ENCODE measurements at places on chromosomes 7 and 10.

GRCh38 chr7:101578552-101578951 is 50.5 kb downstream of the MYL10 start:
- DNase-seq, result no peak

- DNase-seq, result no peak
Observed at GRCh38 chr10:86403183-86403797, 36.7 kb upstream of the GRID1 start.

DNA sequence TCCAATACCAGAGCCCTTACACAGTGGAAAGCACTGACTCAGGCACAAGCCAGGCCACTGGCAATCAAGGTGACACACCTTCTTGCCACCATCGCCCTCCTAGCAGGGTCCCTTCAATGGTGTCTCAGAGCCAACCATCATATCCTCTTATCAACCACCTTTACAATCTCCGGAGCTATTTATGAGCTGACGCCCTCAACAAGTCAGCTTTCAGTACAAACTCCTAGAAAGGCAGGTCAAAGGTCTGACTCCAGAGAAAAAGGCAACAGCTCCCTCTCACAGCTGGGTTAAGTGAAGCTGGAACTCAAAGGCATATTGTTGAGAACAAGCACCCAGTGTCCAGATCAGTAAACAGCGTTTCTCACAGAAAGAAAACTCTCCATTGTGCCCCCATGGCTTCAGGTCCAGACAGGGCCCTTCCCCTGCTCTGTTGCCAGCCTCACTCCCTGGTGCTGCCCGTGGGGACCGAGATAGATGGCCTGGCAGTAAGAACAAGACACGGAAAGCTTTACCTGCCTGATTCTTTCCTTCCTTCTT is 2.4 kb downstream of the ZNF3 start:
- no peak for DNase-seq

- DNase-seq, result no peak
Observed at GRCh38 chr10:132670546-132671227, 115.3 kb downstream of the NKX6-2 start.

DNA sequence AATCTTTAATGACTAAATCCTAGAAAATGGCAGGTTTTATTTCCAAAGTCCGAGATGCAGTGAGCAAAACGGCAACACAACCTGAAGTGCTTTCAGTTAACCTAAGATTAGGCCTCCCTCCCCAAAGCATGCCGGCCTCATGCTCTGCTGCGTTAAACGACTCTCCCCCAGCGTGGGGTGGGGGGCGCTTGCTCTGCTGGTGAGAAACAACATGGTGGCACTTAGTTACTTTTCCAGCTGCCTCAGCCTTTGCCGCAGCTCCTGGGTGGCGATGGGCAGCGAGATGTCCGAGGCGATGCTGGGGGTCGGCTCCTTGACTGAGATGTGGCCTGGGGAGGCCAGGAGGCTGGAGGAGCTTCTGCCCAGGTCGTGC is 36.7 kb upstream of the NCAPG2 start:
- no peak for DNase-seq

DNA sequence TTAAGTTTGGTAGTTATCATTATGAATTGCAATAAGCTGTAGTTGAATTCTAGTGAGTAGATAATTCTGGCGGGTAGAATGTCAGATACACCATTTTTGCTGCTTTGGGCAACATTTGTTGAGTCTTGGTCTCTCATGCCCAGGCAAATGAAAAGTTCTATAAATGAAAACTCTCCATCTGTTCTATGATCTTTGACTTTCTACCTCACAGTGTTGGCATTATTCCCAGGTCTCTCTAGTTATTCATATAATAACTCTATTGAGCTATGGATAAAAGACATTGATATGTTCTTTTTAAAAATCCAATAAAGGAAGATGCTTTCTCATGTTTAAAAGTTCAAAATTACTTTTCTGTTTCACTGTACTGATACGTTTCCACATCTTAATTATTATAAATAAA is 415.3 kb upstream of the SEMA3D start:
- DNase-seq, result no peak

GRCh38 chr10:119723624-119724023 is 2.2 kb upstream of the INPP5F start:
- DNase-seq, result no peak

GRCh38 chr7:139648391-139648861 is 124.9 kb downstream of the CLEC2L start:
- DNase-seq, result no peak

- no peak for DNase-seq
Observed at GRCh38 chr7:115968171-115968570, 62.4 kb downstream of the TFEC start.

- DNase-seq, result no peak
Observed at GRCh38 chr7:131454498-131454897, 101.9 kb downstream of the PODXL start.

- no peak for DNase-seq
Observed at GRCh38 chr7:151244841-151245346, 3.6 kb downstream of the SMARCD3 start.

- DNase-seq, result no peak
Observed at GRCh38 chr7:123849855-123850254, 4.9 kb downstream of the HYAL4 start.

GRCh38 chr7:36862771-36863261 is 138.5 kb upstream of the AOAH start:
- DNase-seq, result no peak

DNA sequence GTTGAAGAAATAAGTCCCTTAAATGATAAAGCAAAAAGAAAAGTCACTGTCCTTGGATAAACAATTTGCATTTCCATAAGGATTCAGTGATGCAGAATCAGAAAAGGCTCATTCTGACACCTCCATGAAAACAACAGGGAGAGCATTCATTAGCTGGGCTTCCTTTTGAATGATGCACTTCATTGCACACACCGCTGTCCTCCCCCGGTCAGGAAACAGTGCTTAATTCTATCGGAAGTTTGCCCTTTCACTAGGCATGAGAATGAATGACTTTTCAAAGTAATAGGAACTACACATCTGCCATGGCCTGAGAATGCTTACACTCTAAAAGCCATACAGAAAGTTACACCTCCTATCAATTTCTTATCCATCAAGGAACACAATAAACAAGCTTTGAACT is 4.2 kb downstream of the PCDH15 start:
- no peak for DNase-seq

DNA sequence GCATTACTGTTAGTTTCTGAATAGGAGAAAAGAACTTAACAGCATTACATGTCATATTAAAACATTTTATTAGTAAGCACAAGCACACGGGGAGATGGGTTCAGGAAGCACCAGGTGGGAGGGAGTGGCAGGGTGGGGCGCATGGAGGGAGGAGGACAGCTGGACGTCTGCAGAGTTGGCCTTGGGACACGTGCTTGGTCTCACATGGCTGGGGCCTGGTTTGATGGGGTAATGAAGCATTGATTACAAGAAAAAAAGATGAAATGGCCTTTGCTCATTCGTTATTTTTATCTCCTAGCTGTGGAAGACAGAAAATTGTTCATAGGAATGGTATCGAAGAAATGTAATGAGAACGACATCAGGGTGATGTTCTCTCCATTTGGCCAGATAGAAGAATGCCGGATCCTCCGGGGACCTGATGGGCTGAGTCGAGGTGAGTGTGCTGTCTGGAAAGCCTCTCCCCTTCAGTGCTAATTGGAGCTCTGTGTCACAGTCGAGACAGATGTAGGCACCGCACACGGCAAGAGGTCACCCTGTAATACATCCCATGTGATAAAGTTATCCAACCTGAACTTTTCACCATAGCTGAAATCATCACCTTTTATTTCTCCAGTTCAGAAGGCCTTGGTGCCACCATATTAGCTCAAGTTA is 239.9 kb downstream of the CELF2 start:
- no peak for DNase-seq

DNA sequence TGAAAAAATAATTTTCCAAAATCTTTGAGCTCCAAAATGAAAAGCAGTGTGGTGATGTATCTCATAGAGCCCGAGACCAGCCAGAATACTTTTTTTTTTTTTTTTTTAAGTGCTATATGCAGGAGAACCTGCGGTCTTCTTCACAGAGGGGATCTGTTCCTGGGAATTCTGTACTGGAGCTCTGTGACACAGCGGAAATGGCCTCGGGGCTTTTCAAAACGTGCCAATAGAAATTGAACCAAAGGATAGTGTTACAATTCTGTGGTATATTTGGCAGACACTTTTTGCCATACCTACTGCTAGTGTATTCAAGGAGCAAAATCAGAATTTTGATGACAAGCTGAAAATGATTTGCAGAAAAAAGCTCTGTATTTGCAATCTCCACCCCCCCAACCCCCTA is 1429.3 kb upstream of the LRRTM3 start:
- no peak for DNase-seq

- DNase-seq, result no peak
Observed at GRCh38 chr10:113617086-113617485, 46.8 kb downstream of the NRAP start.

DNA sequence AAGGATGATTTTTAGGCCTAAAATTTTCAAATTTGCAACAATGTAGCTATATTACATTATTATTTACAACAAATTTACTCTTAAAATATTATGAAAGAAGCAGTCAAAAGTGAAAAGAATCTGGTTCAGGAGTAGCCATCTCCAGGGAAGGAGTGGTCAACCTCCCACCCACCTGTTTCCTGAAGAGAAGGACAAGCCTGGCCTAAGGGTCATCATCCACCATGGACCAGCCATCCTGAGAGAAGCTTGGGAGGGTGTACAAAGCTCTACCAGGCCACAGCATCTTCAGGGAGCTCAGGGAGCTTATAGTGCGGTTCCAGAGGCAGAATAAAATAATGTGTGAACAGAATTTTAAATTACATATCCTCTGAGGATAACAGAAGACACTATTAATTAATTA is 38.1 kb downstream of the COL1A2 start:
- DNase-seq, result no peak

DNA sequence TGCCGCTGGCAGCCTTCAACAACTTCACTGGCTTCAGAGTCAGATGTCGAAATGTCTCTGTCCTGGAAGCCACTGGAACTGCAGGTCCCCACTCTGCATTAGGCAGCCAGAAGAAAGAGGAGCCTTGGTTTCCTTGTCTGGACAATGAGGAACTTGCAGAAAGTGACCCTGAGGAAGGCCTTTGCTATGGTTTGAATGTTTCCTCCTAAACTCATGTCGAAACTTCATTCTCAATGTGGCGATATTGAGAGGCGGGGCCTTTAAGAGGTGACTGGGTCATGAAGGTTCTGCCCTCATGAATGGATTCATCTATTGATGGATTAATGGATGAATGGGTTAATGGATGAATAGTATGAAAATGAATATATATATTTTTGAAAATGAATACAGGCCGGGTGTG is 61.6 kb upstream of the GPR26 start:
- DNase-seq, result no peak

DNA sequence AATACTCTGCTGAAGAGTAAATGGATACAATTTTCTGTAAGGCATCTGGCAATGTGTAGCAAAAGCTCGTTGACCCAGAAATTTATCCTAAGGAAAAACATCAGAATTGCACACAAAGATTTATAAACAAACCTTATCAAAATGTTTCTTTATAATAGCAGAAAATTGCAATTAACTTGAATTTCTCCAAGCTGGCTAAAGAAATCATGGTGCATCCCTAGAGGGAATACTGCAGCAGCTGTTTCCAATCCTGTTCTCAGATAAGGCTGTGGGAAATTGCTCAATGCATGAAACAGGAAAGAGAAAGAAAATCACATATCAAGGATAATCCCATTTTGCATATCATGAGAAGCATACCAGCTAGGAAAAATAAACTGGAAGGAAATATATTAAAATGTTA is 18.7 kb downstream of the TACR2 start:
- DNase-seq, result no peak

DNA sequence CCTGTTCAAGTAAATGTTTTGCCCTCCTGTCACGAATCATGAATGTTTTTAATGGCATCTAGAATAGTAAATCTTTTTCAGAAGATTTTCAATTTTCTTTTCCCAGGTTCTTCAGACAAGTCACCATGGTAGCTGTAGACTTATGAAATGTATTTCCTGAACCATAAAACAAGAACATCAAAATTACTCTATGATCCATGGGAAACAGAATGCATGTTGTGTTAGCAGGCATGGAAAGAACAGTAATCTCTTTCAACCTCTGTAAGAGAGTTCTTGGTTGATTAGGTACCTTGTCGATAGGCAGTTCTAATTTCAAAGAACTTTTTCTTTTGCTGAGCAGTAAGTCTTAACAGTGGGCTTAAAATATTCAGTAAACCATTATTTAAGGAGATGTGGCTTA is 17.6 kb downstream of the AKR1C1 start:
- no peak for DNase-seq

DNA sequence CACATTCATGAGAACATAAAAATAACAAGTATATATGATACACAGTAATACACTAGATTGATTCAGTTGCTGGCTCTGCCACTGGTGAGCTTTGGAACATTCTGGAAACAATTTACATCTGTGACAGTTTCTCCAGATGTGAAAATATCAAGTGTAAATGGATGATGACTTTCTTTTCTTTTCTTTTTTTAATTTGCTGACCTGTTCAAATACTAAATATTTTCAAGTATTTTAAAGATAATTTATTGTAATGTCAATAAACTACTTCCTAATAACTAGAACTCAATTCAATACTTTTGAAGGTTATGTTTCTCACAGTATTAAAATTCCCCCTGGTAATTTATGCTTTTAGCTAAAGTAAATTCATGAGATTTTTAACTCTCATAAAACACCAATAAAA is 180.3 kb downstream of the CRPPA start:
- DNase-seq, result no peak

DNA sequence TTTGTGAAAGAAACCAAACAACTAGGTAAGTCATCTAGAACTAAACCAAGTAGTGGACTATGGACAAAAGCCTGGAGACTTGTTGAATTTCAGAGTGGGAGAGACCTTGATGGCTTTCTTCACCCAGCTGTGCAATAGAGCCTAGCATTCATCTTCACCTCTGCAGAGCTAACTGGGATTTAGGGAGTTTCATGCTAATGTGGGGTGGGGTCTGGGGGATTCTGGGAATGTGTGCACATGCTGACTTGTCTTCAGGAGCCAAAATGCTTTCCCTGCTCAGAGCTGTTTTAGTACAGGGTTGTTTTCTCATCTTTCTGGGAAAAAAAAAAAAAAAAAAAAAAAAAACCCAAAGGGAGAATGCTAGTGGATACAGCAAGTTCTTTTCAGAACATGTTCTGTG is 81.3 kb upstream of the ARHGAP21 start:
- DNase-seq, result no peak

GRCh38 chr7:94666879-94667587 is 11.1 kb upstream of the SGCE start:
- no peak for DNase-seq

DNA sequence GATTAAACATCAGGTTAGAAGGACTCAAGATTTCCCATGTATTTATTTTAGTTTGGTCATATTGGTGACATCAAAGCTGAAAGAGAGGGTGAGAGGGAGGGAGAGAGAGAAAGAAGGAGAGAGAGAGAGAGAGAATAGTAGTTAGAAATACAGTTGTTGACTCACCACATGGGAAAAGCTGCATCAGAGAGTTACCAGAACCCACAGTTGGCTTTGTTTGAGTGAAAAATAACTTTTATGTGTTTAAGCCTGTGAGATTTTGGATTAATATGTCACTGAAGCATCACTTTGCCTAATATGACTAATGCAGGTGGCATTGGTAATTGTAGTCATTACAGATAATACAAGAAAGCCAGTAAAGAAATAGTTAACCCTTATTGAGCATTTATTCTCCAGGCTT is 303.9 kb downstream of the REEP3 start:
- DNase-seq, result no peak

Measured in CD4-positive, alpha-beta T cell treated with Interleukin-4 for 4 hours (primary cell).